ENCODE measurements at places on chromosomes 3 and 15.

DNA sequence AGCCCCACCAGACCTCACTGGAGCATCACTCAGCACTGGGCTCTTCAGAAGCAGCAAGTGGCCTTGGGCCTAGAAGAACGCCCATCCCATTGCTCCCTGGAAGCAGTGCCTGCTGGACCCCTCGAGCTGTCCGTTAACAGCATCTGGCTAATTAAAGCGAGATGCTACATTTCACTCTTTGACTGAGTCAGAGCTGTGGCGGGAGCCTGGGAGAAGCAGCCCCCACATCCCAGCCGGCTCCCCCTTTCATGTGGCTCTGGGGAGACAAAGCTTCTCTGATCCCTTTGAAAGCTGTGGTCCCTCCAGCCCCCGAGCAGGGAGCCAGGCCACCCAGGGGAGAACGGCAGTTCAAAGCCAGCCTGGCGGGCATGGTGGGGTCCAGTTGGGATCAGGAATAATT lies 103.7 kb downstream of the MEGF11 start:
- DNase-seq = no peak

DNA sequence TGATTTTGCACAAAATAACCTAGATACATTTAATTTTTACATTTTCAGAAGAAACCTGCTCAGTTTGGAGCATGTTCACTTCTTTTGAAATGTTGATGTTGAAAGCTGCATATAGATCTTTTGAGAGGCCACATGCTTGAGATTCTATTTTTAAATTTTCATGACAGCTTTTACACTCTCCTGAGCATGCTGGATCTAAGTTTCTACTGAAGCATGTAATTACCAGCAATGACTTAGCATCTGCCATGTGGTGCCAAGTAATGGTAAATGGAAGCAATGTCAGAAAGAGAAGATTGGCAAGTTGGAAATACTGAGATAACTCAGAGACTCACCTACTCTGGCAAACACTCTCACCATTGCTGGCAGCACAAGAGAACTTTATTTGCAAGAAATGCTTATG lies 310.6 kb downstream of the NSUN3 start:
- no peak for DNase-seq

GRCh38 chr15:70679919-70680231 lies 83.5 kb downstream of the UACA start:
- no peak for DNase-seq

- DNase-seq = no peak
Observed at GRCh38 chr3:195839260-195840010, 27.7 kb upstream of the MUC4 start.

GRCh38 chr15:48432688-48433087 lies 101.5 kb downstream of the DUT start:
- no peak for DNase-seq

DNA sequence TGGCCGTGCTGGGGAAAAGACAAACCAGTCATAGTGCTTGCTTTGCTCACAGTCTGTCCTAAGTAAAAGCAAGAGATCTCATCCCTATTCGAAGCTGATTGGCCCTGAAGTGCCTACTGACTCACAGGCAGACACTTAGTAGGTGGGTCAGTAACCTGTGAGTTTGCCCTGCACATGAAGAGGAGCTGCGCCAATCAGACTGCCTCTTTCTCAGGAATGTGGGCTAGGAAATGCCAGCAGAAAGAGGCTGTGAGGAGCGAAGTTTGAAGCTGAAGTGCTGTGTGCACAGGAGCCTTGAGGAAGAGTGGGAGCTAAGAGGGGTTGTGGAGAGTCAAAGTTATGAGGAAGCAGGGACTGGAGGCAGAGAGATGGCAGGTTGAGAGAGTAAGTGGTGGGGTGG lies 126.8 kb downstream of the IL20RB start:
- no peak for DNase-seq

GRCh38 chr15:25778161-25778560 lies 85.0 kb downstream of the ATP10A start:
- DNase-seq = no peak

DNA sequence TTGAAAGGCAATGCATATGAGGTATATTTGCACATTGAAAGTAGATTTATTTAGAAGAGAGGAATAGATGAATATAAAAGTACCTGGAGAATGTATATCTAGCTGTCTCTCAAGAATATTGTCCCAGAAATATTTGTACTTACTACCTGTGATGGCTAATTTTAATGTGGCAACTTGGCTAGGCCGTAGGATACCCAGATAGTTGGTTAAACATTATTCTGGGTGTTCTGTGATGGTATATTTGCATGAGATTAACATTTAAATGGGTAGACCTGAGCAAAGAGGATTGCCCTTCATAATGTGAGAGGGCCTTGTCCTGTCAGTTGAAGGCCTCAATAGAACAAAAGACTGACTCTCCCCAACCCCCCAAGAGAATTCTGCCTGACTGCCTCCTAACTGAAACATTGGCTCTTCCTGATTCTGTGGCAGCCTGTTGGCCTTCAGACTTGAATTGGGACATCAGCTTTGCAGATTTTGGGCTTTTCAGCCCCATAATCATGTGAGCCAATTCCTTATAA lies 69.4 kb upstream of the FILIP1L start:
- DNase-seq = no peak

DNA sequence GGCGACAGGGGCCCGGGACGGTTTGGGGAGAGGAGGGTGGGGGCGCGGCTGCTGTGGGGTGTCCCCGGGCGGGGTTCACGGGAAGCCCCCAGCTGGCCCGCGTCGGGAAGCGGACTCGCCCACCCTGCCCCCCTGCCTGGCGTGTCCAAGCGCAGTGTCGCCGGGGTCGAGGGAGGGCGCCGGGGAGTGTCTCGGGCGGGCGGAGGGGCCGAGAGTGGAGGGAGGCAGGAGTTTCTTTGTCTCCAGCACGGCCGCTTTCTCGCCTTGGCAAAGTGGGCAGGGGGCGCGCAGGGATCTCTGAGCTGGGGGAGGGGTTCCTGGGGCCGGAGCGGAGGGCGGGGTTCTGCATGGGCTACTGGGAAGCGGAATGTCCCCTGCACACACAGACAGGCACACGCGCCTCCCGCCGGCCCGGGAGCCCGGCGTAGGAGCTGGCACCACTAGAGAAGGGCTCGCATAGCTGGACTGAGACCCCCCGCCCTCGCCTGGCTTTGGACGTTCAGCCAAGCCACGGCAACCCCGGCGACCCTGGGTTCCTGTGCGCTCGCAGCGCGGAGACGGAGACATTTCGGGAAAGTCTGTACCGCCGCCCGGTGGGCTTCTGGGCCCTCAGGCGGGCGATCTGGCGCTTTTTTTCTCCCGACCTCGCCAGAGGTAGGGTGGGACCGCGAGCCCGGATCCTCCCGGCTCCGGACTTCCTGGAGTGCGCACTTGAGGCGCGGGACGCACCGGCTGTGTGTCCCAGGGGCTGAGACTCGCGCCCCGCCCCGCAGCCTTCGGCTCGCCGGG lies 822 bp downstream of the ST8SIA2 start:
- DNase-seq = no peak

GRCh38 chr15:40877694-40878093 lies 3.7 kb upstream of the RHOV start:
- no peak for DNase-seq

- no peak for DNase-seq
Observed at GRCh38 chr15:85879334-85880163, 84.8 kb upstream of the KLHL25 start.

- DNase-seq = peak; percentile 61
Observed at GRCh38 chr3:42831321-42831713, 22.1 kb downstream of the ACKR2 start.

DNA sequence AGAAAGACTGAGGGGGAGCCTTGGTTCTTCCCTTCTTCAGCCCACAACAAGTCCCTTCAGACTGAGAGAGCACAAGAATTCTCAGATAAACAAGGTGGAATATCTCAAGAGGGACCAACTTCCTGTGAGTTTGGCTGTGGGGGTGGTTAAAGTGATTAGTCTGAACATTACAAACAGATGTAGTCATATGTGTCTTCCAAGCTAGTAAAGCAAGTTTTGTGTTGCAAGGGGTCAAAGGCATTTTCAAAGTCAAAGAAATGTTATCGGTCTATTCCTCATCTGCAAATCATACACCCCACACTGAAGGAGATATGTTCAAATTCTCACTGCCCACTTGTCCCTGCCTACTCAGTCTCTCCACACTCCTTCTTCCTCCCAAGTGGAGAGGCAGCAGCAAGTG lies 242.5 kb downstream of the FAM43A start:
- DNase-seq = no peak

DNA sequence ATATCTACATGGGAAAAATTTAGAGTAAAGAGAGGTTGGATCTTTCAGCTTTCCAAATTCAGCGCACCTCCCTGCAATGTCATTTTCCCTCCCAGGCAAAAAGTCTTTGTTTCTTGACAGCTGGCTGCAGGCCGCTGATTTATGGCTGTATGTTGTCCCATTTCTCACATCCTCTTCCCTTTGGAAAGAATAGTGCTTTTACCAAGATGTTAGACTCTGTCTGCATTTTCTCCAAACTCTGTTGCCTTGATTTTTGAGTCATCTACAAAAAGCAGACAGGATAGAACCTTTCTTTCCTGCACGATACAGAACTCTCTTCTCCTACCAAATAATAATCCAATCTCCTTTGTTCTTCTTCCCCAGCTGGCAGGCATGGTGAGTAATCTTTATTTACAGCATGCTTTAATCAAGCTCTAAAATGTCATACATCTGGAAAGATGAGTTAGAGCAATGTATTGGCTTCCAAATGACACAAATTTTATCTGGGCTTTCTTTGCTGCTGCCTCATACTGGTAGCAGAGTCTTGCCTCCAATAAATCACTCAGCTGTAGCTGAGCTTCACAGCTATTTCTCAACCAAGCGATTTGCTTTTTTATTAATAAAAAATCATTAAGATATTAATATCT lies 101.9 kb downstream of the PIK3R4 start:
- no peak for DNase-seq

DNA sequence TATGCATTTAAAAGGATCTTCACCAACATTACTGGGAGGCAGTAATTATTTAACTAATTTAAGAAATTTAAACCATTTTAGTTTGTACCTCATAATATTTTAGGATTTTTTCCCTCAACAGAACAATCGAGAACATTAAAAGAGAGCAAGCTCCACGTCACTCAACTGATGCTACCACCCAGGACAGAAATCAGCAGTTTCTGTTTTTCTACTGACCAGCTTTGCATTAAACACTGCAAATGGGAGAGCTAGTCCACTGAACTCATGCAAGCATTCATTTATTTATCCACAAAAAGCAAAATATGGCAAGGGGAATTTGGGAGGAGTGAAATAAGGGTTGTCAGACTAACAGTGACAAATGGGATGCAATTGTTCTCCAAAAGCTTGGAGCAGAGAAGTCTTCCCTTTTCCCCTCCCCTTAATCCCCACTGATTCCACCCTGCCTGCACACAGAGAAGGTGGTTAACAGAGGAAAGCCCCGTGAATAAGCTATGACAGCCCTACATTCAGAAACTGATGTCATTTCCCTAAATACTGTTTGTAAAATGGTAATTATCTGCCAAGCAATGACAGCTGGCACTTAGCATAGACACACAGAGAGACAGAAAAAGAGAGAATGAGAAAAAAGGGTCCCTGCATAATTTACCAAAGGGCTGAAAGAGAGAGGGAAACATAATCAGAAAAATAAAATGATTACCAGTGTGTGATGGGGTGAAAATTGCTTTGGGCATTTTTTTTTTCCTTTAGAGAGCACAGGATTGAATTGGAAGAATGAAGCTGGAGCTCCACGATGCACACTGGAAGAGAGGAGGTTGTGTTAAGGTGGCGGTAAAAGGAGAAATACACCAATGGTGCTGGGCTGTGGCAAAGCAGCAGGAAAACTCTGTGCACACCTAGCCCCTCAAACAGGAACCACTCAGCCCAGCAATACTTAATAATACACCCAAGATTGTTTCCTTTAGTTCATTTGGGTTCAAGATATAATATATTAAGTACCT lies 777.4 kb downstream of the TUSC7 start:
- no peak for DNase-seq

DNA sequence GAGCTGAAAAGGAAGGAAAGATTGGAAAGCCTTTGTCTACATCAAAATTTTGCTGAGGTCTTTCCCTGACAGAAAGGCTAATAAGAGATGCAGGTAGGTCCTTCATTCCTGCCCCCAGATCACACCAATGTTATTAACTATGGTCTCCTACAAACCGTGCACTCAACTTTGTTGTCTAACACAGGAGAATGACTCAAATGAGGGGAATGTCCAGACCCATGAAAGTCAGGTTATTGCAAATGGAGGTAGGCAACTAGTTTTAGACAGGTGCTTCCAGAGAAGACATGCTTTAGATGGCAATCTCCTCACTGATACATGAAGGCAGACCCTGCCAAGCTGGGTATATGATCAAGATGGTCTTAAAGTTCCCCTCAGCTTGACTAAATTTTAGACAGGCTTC lies 51.0 kb downstream of the NFKBIZ start:
- DNase-seq = no peak

DNA sequence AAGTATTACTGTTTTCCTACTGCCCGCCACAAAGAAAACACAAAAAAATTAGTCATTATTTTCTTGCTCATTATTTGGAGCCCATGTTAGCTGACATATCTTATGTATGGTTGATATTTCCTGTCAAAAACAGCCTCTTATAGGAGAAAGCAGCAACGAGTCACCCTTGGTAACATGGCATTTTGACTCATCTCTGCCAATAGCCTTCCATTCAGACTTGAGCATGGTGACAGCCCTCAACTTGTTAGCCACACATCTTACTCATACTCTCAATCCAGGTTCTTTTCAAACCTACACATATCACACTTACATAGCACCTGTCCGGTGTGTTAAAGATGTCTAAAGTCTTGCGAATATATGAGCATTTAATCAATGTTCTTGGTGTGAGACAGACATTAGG lies 109.4 kb upstream of the SAMMSON start:
- DNase-seq = no peak

DNA sequence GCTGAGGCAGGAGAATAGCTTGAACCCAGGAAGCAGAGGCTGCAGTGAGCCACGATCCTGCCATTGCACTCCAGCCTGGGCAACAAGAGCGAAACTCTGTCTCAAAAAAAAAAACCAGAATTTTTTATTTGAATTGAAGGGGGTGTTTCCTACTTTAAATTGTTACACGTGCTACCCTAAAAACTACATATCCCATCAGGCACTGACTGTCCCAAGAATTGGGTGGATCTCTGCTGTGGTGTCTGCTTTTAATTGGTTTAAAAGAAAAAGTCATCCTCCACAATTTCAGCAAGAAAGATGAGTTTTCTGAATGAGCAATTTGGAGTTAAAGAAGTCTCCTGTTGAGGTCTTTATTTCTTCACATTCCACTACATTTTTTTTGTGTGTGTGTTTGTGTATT lies 2.1 kb downstream of the PDIA3 start:
- DNase-seq = no peak

GRCh38 chr15:36529296-36530011 lies 50.0 kb upstream of the CDIN1 start:
- DNase-seq = no peak

DNA sequence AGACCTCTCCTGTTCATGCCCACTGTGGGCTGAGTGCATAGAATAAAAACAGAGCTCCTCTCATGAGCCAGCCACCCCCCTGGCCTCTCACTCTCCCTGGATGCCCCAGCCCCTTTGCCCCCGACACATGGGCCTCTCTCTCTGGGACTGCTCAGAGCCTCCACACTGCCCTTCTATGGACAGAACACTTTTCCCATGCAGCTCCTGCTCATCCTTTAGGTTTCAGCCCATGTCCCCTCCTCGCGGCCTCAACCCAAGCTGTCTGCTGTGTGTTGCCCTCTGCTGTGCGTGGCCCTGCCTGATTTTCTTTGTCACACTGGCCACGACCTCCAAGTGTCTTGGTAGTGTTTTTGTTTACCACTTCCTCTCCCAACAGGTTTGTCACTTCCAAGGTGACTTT lies 20.7 kb upstream of the PRR23E start:
- no peak for DNase-seq

GRCh38 chr15:68983961-68984481 lies 30.5 kb upstream of the NOX5 start:
- no peak for DNase-seq

All from NCI-H2107 (cell line).